ENCODE measurements at places on chromosomes 5 and 9.

DNA sequence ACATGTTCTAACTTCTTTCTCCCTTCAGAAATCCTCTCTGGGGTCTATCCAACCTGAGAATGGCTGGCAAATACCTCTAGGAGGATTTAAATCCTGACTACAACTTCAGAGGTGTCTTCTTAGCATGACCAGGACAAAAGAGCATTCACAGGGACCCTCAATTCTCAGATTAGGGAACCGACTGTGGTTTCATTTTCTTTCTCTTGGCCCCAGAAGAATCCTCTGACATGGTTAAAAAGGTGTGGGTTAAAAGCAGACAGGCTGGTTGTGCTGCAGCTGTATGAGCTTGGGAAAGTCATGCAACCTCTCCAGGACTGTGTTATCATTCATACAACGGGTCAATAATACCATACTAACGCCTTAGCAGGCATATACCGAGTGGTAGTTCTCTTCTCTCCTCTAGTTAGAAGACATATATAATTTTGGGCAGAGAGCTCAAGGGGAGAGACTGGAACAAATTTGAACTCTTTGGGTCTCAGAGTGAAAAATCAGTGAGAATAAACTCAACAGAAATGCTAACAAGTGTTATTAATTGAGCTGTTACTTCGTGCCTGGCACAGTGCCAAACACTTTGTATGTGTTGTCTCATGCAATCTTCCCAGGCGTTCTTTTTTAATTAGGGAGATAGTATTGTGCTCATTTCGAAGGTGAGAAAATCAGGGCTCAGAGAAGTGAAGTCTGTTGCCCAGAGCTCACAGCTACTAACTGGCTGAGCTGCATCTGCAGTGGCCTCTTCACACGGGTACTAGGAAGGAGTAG lies 35.2 kb downstream of the INSYN2B start:
- DNase-seq: no peak

DNA sequence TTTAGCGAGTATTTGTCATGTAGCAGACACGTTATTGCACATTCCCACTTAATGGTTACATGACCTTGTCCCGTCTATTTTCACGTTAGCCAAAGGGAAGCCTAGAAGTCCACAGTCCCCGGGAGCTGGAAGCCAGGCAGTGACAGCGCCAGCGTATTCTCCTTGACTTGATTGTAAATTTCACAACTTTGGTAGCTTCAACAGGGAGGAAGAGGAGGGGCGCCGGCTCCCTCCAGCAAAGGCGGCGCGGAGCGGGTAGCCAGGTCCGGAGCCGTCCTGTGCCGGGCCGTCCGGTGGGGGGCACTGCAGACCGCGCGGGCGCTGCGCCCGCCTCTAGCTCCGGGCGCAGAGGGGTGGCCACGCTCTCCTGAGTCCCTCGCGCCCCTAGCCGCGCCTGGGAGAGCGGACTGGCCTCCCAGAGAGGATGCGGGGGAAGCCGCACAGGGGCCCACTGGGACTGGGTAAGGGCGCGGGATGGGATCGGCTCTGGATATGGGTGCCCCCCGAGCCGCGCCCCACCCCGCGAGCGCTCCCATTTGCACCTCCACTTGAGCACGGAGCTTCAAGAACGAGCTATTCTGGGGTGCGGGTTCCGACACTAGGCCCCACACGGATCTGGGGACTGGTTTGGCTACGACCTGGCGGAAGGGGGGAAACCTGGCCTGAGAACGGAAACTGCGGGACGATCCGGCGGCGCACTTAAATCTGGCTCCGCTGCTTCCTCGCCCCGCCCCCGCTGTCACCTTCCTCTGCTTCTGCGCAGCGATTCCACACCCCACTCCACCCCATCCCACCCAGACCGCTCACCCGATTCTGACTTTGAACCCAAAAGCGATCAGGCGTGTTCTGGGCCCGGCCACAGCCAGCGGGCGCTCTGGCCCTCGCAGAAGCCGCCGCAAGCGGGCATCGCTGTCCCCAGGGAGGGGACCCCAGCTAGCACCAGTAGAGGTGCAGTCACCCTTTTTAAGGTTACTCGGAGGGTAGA lies 23.8 kb downstream of the KLF4 start:
- peak; percentile 49 for DNase-seq

GRCh38 chr5:68555907-68556681 lies 340.5 kb downstream of the PIK3R1 start:
- peak; percentile 25 for DNase-seq

GRCh38 chr5:143065996-143066522 lies 295.9 kb downstream of the ARHGAP26 start:
- DNase-seq: no peak

- DNase-seq: peak; percentile 95
Measured at GRCh38 chr9:32552172-32552872, at the start of the genes SMIM27 and TOPORS. Gene SMIM27 (plus strand): TSS chr9:32552327. CDS start chr9:32552435, 108 bp downstream. Gene TOPORS (minus strand): TSS chr9:32552586. CDS start chr9:32552436, 150 bp downstream.

DNA sequence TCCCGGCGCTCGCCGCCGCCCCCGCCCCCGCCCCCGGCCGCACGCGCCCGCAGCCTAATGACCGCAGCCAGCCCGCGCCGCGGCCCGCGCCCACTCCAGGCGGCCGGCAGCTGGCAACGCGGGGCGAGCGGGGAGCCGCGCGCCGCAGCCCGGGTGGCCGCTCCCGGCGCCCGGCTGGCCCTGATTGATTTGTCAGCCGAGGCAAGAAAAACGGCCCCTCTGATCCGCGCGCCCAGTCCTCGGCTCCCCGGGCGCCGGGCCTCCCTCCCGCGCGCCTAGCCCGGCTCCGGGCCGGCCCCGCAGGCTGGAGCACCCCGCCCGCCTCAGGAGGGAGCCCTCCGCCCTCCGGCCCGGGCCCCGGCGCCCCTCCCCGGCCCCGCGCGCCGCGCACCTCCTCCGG lies 11.9 kb upstream of the LHX2 start:
- no peak for DNase-seq

DNA sequence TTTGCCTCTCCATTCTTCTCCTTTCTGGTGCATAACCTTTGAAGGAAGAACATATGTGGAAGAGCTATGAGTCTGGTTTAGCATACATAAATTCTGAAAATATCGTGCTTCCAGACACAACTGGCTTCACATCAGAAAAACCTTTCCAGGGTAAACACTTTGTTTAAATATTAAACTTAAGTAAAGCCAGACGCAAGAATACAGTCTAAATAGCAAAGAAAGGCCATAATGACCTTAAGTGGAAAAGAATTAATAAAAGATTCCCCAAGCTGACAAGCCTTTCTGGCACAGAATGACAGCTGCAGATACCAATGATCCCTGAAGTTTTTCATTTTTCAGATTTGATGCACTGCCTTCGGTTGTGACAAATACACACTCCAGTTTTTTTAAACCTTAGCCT lies 13.5 kb upstream of the TSSK1B start:
- DNase-seq: no peak

DNA sequence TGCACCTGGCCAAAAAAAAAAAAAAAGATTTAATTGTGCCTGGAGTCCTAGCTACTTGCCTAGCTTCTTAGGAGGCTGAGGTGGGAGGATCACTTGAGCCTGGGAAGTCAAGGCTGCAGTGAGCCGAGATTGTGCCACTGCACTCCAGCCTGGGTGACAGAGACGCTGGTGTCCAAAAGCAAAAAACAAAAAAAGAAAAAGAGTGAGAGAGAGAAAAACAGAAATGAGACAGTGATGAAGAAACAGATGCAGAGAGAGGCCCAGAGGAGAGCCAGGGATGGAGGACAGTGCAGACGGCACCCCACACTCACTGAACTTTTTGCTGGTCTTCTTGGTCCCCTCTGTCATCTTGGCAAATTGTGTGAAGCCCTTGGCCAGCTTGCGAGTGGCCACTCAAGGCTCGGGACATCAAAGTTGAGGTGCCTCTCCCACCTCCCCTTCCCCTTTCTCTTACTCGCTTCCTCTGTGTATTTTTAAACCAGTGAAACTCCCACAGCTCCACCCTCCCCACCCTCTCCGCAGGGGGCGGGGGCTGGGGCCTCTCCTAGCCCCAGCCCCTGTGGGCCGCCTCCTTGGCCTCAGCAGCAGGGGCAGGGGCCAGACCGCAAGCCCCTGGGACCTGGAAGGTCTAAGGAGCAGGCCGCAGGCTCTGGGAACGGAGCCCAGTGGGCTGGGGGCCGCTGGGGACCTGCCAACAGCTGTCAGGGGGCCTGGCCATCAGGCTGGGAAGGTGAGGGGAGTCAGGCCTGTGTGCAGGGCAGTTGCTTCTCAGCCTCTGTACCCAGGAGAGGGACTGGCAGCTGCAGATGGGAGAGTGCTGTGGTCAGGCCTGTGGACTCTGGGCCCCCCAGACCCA lies at the start of gene SH2D3C:
TSS of gene SH2D3C (minus strand) at position 387 of the 856 bp plus-strand sequence. CDS start at position 348, 39 bp downstream.
- no peak for DNase-seq

GRCh38 chr5:113190347-113190746 lies 213.7 kb downstream of the DCP2 start:
- DNase-seq: no peak

DNA sequence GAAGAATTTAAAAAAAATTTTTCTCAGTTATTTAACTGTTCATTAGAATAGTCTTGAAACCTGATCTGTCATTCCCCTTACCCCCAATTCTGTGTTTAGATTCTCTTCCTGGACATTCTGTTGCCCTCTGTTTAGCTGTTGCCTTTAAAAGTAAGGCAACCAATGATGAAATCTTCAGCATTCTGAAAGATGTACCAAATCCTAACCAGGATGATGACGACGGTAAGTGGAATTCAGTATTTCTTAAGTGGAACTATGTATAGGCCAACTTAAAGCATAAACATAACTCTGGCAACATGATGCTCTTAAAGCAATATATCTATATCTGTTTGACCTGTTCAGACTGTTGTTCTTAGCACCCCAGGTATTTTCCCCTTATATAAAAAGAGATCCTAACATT lies 27.2 kb downstream of the NCBP1 start:
- peak; percentile 91 for DNase-seq

DNA sequence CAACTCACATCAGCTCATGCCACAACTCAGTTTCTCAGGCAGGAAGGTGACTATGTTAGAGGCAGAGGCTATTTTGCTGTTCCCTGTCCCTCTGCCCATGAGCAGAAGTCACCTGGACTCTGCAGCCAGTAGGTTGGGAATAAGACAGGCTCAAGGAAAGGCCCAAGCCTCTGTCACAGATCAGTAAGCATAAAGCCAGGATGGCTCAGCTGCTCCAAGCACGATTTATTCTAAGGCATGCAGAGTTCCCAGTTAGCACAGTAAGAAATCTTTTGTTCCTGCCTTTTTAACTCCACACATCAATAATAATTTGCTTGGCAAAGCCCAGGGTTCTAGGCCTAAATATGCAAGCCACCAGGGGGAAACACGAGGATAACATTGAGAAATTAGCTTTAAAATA lies 249.0 kb upstream of the ADRA1B start:
- DNase-seq: no peak

- DNase-seq: no peak
Measured at GRCh38 chr5:57243286-57244137, 69.7 kb downstream of the GPBP1 start.

- no peak for DNase-seq
Measured at GRCh38 chr9:129307227-129307970, 129.3 kb upstream of the IER5L start.

DNA sequence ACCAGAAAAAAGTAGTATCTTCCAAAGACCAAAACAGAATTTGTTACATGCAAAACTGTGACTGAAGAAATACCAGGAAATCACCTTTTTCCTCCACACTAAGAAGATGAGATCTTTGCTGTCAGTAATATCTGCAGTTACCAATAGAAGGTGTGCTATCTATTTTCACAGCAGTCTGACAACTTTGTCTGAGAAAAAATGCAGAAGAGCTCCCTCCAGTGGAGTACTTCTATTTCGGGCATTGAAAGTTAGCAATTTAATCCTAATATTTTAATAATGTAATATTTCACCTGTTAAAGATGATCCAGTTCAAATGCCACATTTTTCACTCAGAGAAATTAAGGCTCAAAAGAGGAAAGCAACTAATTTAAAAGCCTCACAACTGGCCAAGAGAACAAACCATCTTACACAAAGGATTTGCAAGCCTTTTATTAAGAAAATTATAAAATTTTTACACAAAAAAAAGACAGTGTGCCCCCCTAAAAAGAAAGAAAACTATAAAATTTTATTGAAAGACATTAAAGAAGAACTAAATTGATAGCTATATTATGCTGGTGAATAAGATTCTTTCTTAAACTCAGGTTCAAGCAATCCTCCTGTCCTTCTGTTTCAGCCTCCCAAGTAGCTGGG lies 50.6 kb downstream of the DEPDC1B start:
- peak; percentile 58 for DNase-seq

DNA sequence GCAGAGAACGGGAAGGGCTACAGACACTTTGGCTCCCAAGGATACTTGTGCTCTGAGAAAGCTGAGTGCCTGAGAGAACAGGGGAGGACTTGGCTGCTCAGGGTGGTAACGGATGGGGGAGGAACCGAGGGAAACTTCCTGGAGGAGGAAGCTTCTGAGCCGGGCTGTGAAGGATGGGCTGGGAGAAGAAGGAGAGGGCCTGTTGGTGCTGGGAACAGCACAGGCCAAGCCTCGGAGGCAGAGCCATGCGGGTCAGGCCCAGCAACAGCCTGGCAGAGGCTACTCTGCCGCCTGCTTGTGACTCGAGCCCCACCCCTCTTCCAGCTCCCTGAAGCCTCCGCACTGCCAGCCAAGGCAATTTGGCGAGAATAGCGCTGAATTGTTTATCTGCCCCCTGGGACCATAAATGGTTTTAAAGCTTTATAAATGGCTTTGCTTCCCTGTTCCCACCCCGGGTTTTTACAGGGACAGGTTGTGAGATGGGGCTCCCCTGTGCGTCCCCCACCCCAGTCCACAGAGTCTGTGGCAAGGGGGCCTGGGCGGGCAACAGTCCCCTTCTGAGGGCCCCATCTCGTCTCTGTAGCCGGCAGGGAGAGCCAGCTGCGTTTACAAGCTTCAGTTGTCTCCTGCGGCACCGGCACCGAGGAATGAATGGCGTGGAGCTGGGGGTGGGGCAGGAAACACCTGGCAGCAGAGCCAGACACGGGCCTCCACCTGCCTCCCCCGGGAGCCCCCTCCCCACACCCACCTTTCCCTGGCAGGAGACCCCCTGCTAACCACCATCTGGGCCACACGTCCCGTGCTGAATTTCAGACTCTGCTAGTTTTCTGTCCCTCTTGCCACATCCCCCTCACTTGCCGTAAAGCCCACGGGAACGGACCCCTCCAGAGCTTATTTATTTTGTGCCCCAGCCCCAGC lies 24.4 kb downstream of the FAM163B start:
- no peak for DNase-seq

- DNase-seq: no peak
Measured at GRCh38 chr5:62778316-62779009, 199.8 kb downstream of the LRRC70 start.

GRCh38 chr5:121834021-121834420 lies 17.7 kb upstream of the FTMT start:
- no peak for DNase-seq

GRCh38 chr9:81604306-81605169 lies 84.8 kb downstream of the TLE1 start:
- DNase-seq: no peak
